MV-4-11 (cell line): ENCODE measurements at places on chromosomes 1 and 21.

- DNase-seq: peak; percentile 74
These were observed 54.3 kb downstream of the ADARB1 start for GRCh38 chr21:45128613-45129188.

- no peak for DNase-seq
These were observed 1.3 kb downstream of the LSM10 start for GRCh38 chr1:36396359-36396758.

GRCh38 chr1:25556791-25557476 is 13.5 kb downstream of the LDLRAP1 start:
- peak; percentile 75 for DNase-seq

- no peak for DNase-seq
These were observed 13.6 kb downstream of the THAP3 start for GRCh38 chr1:6638226-6638625.

GRCh38 chr1:171801487-171801891 is 20.0 kb downstream of the METTL13 start:
- peak; percentile 3 for DNase-seq

DNA sequence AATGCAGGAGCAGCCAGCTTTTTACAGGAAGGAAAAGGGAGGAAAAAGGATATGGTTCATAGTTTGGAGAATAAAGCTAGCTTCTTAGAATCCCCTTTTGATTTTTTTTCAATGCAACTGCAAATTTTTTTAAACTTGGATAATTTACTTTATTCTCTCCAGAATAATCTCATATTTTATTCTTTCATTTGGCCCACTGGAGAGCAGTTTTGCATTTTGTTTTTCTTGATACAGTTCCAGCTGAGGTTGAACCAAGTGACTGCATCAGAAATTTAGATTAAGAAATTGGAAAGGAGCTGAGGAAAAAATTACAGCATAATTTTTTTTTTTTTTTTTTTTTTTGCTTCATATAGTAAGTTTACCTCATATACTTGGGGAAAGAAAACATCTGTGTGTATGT is 22.8 kb downstream of the GABPA start:
- DNase-seq: no peak

DNA sequence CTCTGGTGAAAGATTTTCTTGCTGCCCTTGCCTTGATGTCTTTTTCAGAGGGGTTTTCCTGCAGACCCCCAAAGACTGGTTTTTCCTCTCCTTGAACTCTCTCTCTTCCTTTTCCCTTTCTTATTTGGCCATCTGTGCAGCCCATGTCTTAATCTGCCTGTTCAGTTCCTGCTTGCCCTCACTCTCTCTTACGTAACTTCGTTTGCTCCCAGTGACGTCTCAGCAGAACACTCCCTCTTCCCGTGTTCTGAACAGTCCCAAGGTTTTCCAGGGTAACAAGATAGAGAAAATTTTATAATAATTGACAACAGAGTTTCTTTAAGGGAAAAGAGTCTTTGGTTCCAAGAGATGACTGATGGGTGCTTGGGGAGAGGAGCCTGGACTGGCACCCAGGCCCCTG is 109.1 kb upstream of the LMO4 start:
- DNase-seq: peak; percentile 39
